Heart left ventricle (tissue), 16 donors: ENCODE measurements at places on chromosomes 4 and X. TPM values are rescaled to one million over a fixed set of nuclear protein-coding genes. Genes with fewer than 3 reads are reported as not detected.

- no peak for DNase-seq
Measured at GRCh38 chrX:135302269-135302873, 6.9 kb upstream of the ETDC start.

BOD1L1 gene
- 13.9 TPM for total RNA-seq

- no peak for DNase-seq
Measured at GRCh38 chrX:96776966-96777365, 92.3 kb downstream of the DIAPH2 start.

CD38 gene
- total RNA-seq, result 2.4 TPM

CYP4V2 gene
- 44.6 TPM for total RNA-seq

DNA sequence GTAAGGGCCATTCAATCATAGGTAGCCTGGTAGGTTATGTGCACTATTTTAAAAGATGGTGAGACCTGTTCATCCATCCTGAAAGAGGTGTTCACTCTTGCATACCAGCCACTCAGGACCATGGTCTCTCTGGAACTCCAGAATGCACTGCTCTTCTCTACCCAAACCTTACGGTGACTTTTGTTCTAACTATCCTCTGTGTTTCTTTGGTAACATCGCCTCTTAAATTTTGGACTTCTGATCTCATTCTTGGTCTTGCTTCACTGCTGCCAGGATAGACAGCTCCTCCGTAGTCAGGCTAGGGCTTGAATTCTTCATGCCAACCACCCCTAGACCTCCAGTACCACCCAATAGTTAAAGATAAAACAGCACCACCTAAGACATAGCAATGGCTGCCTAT, 346.3 kb upstream of the GALNT7 start:
- DNase-seq, result no peak

CABS1 gene
- not detected for total RNA-seq

DNA sequence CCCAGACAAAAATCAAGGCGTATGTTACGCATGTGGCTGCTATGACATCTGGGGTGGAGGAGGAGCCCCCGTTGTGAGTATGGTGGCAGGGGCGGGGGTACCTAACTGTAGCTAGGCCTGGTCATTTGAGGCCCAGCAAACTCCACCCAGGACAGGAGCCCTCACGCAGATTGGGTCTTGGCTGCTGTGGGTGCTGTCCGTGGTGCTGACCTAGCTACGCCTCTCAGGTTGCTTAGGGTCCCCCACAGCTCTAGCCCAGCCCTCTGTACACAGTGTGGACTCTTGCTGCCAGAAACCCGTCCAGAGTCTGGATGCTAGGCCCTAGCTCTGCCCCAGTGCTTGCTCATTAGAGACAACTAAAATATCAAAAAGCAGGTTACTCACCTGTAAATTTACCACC, 146.7 kb upstream of the PSAPL1 start:
- DNase-seq, result no peak

DNA sequence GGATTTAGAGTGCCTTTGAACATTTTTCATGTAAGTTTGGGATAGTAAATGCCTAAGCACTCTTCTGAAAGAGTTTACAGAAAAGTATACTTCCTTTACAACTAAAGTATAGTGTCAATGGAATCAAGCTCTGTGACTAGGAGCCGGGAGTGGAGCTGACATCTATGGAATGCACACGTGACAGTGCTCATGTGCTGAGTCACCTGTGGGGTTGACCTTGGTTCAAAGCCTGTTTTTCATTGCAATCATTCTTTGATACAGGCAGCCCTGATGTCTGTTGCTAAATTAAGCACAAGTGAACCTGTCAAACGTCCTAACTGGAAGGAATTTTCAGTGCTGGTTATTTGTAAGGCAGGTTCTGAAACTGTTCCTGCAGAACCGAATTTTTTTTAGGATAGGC, 82.5 kb downstream of the GPAT3 start:
- peak; percentile 72 for DNase-seq

- no peak for DNase-seq
Measured at GRCh38 chrX:139930401-139930800, 2.5 kb downstream of the ATP11C start.

- peak; percentile 91 for DNase-seq
Measured at GRCh38 chr4:8281519-8282133, 12.1 kb downstream of the HTRA3 start.

DNA sequence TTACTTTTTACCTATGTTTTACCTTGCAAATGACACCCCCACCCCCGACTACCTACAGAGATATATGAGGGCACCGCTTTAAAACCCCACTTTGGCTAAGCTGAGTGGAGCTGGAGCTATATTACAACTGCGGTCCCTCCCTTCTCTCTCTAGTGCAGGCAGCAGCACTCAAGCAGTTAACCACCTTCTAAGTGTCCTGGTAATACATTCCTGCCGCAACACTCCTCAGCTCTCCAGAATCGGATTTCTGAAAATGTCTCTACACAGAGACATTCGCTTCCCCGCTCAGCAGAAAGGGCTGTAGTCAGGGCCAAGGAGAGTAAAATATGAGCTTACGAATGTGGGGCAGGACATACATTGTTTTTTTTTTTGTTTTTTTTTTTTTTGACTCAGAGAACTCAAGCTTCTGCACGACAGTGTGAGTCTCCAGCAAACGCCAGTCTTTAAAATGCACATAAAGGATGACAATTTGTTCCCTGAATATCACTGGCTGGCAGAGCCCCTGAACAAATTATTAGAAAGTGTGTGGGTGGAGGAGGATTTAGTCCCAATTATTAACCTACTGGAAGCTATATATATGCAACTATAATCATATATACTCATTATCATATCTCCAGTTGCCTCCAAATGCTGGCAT, 287.0 kb upstream of the TET2 start:
- DNase-seq, result no peak

GRCh38 chr4:139295206-139295941, 5.9 kb upstream of the NAA15 start:
- DNase-seq, result peak; percentile 98

DNA sequence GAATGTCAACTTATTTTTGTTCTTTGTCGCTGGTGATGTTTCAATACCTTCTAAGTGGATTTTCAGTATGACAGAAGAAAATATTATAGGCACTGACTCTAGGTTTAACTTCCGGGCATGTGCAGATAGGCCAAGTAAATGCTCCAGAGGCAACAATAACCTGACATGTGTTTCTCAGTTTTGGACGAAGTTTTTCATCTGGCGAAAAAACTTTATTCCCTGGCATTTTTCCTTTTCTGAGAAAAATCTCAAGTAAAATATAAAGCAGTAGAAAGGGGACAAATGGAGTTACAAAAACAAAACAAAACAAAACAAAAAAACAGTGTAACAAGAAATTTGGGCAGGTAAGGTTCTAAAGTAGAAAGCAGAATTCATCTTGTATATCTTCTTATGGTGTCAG, 173.5 kb downstream of the ANTXR2 start:
- no peak for DNase-seq

- no peak for DNase-seq
Measured at GRCh38 chr4:127985989-127986388, 20.8 kb downstream of the ABHD18 start.

DNA sequence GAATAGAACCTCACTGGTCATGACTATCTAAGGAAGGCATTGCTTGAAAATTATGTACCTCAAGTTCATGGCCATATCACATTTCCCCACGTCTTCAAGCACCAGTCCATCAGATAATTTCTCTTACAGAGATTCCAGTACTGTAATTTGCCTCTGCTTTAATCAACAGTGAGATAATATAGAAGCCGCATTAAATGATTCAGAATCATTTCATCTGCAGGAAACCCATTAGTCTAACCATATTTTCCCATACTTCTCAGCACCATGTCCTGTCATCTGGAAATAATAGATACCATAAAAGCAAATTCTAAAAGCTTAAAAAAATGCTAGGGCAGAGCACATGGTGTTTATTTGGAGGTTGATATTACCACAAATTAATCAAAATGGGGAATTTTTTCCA, 310.3 kb upstream of the SLIT2 start:
- no peak for DNase-seq

GRCh38 chr4:108425988-108426387, 194.4 kb upstream of the RPL34 start:
- no peak for DNase-seq

CBR4 gene
- 26.3 TPM for total RNA-seq

GRCh38 chr4:118389721-118390120, 36.9 kb upstream of the PRSS12 start:
- DNase-seq, result no peak
